Liver (tissue), 10 donors: ENCODE measurements at places on chromosomes 7 and 10.

DNA sequence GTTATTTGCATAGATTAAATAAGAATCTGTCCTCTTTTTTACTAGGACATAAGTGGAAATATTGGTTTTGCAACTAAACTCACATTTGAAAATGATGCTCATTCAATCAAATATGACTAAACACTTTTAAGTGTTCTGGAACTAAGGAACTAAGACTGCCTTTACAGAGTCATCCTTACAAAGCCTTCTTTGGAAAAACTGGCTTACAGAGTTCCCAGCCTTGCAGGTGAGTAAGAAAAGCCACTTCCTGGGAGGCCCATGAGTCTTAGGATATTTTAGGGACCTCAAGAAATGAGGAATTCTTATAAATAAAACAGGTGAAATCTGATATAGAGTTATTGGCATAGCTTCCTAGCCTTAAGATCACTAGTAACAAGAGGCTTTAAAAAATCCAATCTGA lies 135.5 kb downstream of the ALOX5 start:
- no peak overlapping the region for H3K27ac ChIP-seq
- peaks cover 2% of the 10 kb centered on the region for H3K36me3 ChIP-seq
- no peaks in the 10 kb centered on the region for H3K27me3 ChIP-seq
- H3K4me3 ChIP-seq = no peak overlapping the region

DNA sequence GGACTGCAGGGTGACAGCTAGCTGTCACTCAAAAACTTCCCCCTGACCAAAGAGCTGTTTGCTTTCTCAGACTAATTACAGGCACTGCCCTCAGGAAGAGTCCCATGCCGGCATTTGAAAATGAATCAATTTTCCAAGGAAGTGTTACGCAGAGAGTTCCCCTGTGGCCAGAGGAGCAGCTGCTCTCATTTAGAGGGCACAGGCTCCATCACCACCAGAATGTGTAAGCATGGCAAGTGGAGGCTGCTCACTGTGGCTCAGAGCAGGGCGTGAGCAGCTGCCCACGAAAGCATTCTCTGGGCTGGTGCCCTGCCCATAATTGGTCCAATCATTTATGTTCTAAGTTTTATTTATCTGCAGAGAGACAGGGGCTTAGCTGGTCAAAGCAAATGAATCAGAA lies 202.2 kb downstream of the RAMP3 start:
- no peaks in the 10 kb centered on the region for H3K4me1 ChIP-seq
- H3K27ac ChIP-seq = no peak overlapping the region
- no peak overlapping the region for H3K4me3 ChIP-seq
- H3K36me3 ChIP-seq = no peaks in the 10 kb centered on the region
- H3K27me3 ChIP-seq = no peaks in the 10 kb centered on the region

DNA sequence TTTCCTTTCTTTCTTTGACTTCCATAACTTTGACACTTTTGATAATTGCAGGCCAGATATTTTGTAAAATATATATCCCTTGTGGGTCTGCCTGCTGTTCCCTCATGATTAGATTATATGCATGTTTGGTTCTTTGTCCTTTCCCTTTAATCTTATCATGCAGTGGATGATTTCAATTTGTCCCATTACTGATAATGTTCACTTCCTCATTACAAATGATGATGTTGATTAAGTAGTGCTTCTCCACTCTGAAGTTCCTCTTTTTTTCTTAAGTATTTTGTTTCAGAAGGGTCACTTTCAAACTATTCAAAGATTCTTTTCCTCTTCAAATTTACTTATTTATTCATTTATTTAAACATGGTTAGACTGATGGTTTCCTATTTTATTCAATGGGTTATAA lies 898.1 kb downstream of the XPNPEP1 start:
- DNase-seq = no peak
- no peaks in the 10 kb centered on the region for H3K27me3 ChIP-seq
- H3K4me1 ChIP-seq = no peaks in the 10 kb centered on the region
- H3K27ac ChIP-seq = no peak overlapping the region

- H3K36me3 ChIP-seq = no peaks in the 10 kb centered on the region
- no peak for DNase-seq
- no peaks in the 10 kb centered on the region for H3K27me3 ChIP-seq
- no peak overlapping the region for H3K4me3 ChIP-seq
These were observed 34.8 kb downstream of the BTRC start for GRCh38 chr10:101388676-101389276.

DNA sequence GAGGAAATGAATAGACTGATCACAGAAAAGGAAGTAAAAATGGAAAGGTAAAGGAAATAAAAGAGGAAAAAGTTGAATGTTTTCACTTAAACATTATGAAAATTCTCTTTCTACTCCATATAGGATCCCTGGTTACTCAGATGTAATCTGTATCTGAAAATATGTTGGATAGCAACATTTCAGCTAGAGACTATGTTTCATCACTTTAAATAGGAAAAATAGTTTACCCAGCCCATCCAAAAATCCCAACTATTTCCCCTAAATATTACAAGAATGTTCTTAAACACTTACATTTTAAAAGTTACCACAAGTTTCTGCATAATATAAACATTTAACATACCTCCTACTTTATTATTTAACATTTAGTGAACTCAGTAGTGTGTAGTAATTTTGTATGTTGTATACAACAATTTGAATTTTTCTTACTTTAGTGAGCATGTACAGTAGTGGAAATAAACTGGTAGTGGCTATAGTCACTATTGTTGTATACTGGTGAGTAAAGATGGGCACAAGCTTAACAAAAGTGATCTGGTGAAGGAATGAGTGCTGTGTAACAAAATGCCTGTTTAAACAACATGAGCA lies 27.1 kb downstream of the SLF2 start:
- no peak overlapping the region for H3K4me3 ChIP-seq
- H3K27ac ChIP-seq = no peak overlapping the region
- H3K27me3 ChIP-seq = no peaks in the 10 kb centered on the region
- H3K36me3 ChIP-seq = peaks cover 14% of the 10 kb centered on the region
- no peak for DNase-seq

DNA sequence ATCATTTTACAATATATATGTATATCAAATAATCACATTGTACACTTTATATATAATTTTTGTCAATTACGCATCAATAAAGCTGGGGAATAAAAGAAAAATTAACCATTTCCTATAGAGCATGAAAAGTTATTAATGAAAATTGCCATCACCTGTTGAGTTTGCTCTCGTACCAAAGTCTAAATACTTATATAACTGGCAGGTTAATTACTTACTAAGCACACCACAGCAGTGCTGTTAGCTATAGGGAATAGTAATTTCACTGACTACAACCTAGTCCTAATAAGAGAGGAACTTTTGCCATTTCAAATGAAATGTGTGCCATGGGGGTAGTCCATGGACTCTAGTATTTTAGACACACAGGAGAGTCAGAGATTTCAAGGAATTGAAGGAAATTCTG lies 176.9 kb upstream of the COL1A2 start:
- no peak overlapping the region for H3K27ac ChIP-seq
- no peaks in the 10 kb centered on the region for H3K27me3 ChIP-seq
- no peak overlapping the region for H3K4me3 ChIP-seq
- no peaks in the 10 kb centered on the region for H3K36me3 ChIP-seq
- H3K4me1 ChIP-seq = no peaks in the 10 kb centered on the region
- no peak for DNase-seq

DNA sequence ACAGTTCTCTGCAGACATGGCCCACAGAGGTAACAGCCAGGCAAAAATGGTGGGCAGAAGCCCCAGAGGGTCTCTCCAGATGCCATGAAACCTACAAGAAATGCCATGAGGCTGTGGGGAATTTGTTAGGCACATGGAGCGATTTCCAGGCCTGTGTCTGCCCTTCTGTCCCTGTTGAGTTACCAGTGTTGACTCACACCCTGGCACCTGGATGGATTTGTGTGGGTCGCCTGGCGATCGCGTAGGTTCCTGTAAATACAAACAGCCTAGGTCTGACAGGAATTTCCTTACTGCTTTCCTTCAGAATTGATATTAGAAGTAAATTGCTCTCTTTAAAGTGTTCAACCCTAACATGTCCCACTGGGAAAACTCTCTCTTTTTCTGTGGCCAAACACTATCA lies 164.9 kb upstream of the EEPD1 start:
- H3K4me1 ChIP-seq = no peaks in the 10 kb centered on the region
- no peak overlapping the region for H3K27ac ChIP-seq
- no peaks in the 10 kb centered on the region for H3K27me3 ChIP-seq
- no peak for DNase-seq
- H3K36me3 ChIP-seq = no peaks in the 10 kb centered on the region

DNA sequence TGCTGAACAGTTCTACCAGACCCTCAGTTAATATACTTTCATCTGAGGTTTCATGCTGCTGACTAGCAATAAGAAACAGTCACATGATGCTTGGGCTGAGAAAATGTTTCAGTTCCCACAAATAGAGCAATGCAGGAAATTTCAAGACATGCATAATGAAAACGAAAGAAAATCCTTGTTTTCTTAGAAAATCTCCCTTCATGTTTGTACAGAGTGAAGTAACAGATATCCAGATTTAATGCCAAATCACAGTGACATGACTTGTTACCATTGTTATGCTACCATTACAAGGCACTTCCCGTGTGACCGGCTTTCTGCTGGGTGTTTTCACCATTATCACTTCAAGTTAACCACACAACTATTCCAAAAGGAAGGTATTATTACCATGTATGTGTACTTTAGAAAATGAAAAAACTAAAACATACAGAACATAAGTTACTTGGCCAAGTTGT lies 121.7 kb downstream of the DOCK4 start:
- H3K27me3 ChIP-seq = no peaks in the 10 kb centered on the region
- no peak overlapping the region for H3K4me3 ChIP-seq
- no peak for DNase-seq
- H3K27ac ChIP-seq = peak overlapping the region; percentile 69
- H3K36me3 ChIP-seq = no peaks in the 10 kb centered on the region
